Endothelial cell of umbilical vein (primary cell): ENCODE measurements at places on chromosomes 13 and 19. TPM values are rescaled to one million over a fixed set of nuclear protein-coding genes. Genes with fewer than 3 reads are reported as not detected.

DNA sequence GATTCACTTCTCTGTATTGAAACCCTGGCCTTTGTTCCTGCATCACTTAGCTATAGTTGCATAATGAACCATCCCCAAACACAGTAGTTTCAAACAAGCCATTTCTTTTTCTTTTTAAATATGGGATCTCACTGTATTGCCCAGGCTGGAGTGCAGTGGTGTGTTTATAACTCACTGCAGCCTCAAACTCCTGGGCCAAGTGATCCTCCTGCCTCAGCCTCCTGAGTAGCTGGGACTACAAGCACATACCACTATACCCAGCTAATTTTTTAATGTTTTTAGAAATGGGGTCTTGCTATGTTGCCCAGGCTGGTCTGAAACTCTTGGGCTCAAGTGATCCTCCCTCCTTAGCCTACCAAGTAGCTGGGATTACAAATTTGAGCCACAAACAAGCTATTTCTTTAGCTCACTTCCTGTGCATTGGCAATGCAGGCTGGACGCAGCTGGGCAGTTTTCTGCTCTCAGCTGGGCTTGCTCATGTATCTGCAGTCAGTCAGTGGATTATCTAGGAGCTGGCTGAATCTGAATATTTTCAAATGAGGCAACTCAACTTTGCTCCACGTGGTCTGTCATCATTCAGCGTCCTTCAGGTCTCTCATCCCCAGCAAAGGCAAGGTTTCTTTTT lies 49.5 kb upstream of the SIN3B start:
- H3K36me3 ChIP-seq = no peaks in the 10 kb centered on the region
- DNase-seq = no peak
- no peaks in the 10 kb centered on the region for H3K4me1 ChIP-seq

- H3K36me3 ChIP-seq = no peaks in the 10 kb centered on the region
- H3K27ac ChIP-seq = peak overlapping the region; percentile 79
- peak; percentile 15 for DNase-seq
These were observed 22.9 kb downstream of the MBNL2 start for GRCh38 chr13:97245011-97245410.

DNA sequence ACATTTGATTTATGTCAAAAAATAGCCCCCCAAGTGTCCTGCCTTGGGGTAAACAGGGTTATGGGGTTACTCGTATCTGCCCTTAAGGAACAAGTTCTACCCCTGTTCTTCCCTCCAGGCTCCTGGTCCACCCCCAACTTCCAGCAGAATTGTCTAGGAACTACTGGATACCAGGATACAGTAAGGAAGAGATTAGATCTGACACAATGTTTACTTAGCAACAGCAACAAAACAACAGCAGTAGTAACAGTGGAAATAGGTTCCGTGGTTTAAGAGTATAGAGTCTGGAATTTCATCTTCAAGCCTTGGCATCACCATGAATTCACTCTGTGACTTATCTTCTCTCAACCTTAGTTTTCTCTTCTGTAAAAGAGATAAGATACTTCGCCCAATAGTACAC lies 1.7 kb upstream of the FAM98C start:
- H3K27ac ChIP-seq = no peak overlapping the region
- H3K36me3 ChIP-seq = no peaks in the 10 kb centered on the region
- DNase-seq = peak; percentile 45
- peaks cover 2% of the 10 kb centered on the region for H3K4me1 ChIP-seq

DNA sequence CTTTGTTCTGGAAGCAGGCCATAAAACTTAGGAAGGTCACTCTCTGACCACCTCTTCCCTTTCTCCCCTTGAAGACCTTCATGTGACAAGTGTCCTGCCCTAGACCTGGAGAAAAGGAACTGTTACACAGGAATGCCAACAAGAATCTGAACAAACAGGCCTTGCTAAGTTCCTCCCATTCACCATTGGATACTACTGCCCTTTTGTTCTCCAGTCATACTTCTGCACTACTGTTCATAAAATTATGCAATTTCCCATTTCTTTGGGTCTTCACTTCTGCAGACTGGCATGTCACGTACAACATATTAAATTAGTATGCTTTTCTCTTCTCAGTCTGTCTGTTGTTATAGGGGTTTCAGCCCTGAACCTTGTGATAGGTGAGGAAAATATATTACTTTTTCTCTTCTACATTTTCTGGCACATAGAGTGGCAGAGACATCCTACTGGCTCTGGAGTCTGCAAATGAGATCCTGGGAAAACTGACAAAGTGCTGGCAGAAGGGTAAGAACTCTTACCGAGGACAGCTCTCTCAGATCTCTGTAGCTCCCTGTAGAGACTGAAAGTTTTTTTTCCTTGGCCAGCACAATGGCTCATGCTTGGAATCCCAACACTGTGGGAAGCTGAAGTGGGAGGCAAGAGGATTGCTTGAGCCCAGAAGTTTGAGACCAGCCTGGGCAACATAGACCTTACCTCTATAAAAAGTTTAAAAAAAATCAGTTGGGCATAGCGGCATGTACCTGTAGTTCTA lies 87.6 kb upstream of the SPRY2 start:
- H3K36me3 ChIP-seq = no peaks in the 10 kb centered on the region
- no peaks in the 10 kb centered on the region for H3K27me3 ChIP-seq

DNA sequence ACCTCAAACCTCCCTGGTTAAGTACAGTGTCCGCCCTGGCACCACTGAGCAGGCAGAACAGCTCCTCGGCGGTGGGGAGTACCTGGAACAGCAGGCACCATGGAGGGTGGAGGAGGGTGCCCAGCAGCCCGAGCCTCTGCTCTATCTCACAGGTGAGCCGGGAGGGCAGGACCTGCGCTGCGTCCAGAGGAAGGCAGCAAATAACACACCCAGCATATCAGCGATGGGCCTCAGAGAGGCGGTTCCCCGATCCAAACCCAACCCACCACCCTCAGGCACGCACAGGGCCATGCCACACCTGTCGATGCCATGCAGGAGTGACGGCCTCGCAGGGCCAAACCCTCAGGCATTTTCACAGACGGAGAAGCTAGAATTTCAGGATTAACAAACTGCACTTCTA lies 11.8 kb downstream of the PEPD start:
- H3K4me1 ChIP-seq = peaks cover 10% of the 10 kb centered on the region
- no peaks in the 10 kb centered on the region for H3K27me3 ChIP-seq
- peaks cover 2% of the 10 kb centered on the region for H3K36me3 ChIP-seq
- H3K27ac ChIP-seq = no peak overlapping the region
- H3K4me3 ChIP-seq = no peak overlapping the region
- no peak for DNase-seq

- peak; percentile 34 for DNase-seq
- H3K27ac ChIP-seq = no peak overlapping the region
- no peaks in the 10 kb centered on the region for H3K36me3 ChIP-seq
- H3K27me3 ChIP-seq = peaks cover 35% of the 10 kb centered on the region
These were observed 5.7 kb downstream of the COMP start for GRCh38 chr19:18785179-18786124.

GRCh38 chr19:18109733-18110608 lies 12.4 kb downstream of the MAST3 start:
- DNase-seq = no peak
- H3K36me3 ChIP-seq = no peaks in the 10 kb centered on the region
- H3K27me3 ChIP-seq = peaks cover 7% of the 10 kb centered on the region

GRCh38 chr19:29329460-29330134 lies 116.6 kb upstream of the UQCRFS1 start:
- no peaks in the 10 kb centered on the region for H3K4me1 ChIP-seq
- no peaks in the 10 kb centered on the region for H3K27me3 ChIP-seq
- no peak overlapping the region for H3K4me3 ChIP-seq
- no peak overlapping the region for H3K27ac ChIP-seq
- H3K36me3 ChIP-seq = no peaks in the 10 kb centered on the region
- no peak for DNase-seq

GRCh38 chr19:15265850-15266248 lies 33.6 kb upstream of the EPHX3 start:
- H3K27me3 ChIP-seq = no peaks in the 10 kb centered on the region
- H3K27ac ChIP-seq = peak overlapping the region; percentile 12
- peaks cover 38% of the 10 kb centered on the region for H3K36me3 ChIP-seq
- peaks cover 11% of the 10 kb centered on the region for H3K4me1 ChIP-seq
- peak; percentile 97 for DNase-seq

DNA sequence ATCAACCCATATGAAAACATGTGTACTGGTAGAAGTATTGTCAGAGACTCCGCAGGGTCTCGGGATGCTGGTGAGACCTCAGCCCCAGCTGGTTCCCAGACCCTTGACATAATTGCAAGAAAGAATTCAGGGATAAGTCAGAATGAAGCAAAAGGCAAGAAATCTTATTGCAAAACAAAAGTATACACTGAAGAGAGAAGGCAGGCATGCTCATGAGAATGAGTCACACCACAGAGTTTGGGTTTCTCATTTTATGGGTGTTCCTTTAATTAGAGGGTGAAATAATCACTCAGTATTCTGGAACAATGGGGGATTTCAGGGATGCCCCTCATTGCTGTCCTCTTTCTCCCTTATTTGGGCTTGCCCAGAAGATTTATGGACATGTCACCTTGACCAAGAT lies 1423.8 kb upstream of the MIR17HG start:
- no peaks in the 10 kb centered on the region for H3K27me3 ChIP-seq
- DNase-seq = no peak
- no peak overlapping the region for H3K4me3 ChIP-seq
- H3K27ac ChIP-seq = no peak overlapping the region

GRCh38 chr19:15721268-15721667 lies 6.6 kb upstream of the OR10H2 start:
- DNase-seq = no peak
- H3K36me3 ChIP-seq = no peaks in the 10 kb centered on the region
- H3K4me3 ChIP-seq = no peak overlapping the region
- H3K4me1 ChIP-seq = no peaks in the 10 kb centered on the region
- no peaks in the 10 kb centered on the region for H3K27me3 ChIP-seq
- H3K27ac ChIP-seq = no peak overlapping the region

Gene SOX1
- not detected in 2 replicates for total RNA-seq

DNA sequence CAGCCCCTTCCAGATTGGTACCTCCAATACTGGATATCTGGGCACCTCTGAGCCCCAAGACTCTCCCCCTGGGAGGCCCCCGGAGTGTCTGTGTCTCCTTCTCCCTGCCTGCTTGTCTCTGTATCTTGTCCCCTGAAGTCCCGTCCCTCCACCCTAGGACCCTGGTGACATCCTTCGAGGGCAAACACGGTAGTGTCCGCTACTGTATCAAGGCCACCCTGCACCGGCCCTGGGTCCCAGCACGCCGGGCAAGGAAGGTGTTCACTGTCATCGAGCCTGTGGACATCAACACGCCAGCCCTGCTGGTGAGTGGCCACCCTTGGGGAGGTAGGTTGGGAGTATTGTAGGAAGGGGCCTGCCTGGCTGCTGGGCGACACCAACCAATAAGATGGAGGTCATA lies 844 bp downstream of the ARRDC2 start:
- no peak overlapping the region for H3K4me3 ChIP-seq
- no peak for DNase-seq
- H3K36me3 ChIP-seq = no peaks in the 10 kb centered on the region
- H3K27me3 ChIP-seq = no peaks in the 10 kb centered on the region
- no peak overlapping the region for H3K27ac ChIP-seq

DNA sequence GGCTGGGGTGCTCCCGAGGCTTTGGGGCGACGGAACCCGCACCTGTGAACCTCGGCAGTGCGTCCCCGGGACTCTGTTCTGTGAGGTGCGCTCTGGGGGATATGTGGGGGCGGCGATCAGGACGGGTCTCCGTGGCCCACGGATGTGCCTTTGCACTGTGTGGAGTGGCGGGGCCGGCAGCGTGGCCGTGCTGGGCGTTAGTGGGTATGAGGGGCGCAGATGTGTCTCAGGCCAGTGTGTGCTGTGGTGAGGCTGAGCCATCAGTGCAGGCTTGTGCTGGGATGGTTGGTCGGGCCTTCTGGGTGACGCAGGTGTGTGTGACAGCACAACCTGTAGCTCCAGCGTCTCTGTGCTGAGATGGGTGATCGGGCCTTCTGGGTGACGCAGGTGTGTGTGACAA lies 16.9 kb downstream of the ZNF331 start:
- no peaks in the 10 kb centered on the region for H3K27me3 ChIP-seq
- peak overlapping the region; percentile 12 for H3K27ac ChIP-seq
- no peaks in the 10 kb centered on the region for H3K4me1 ChIP-seq
- H3K36me3 ChIP-seq = no peaks in the 10 kb centered on the region
- H3K4me3 ChIP-seq = peak overlapping the region; percentile 57

DNA sequence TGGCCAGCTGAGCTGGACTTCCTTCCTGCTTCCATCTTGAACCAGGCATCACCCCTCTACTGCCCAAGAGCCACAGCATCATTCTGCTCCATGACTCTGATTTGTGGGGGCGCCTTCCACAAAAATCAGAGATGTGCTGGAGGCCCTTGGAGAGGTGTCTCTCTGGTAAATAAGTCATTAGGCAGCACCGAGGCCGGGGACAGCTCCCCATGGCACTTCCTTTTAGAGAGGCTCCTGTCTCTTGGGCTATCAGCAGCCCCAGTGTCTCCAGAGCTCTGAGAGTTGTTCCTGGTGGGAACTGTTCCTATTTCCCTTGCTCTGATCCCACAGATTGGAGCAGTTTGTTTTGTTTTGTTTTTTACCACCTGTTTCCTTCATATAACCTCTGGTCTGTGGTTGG lies 19.9 kb downstream of the NWD1 start:
- H3K27ac ChIP-seq = no peak overlapping the region
- peaks cover under 1% of the 10 kb centered on the region for H3K4me1 ChIP-seq
- H3K4me3 ChIP-seq = no peak overlapping the region

GRCh38 chr19:5154129-5154798 lies 185.4 kb downstream of the KDM4B start:
- H3K27ac ChIP-seq = no peak overlapping the region
- DNase-seq = no peak
- H3K27me3 ChIP-seq = no peaks in the 10 kb centered on the region
- H3K4me3 ChIP-seq = no peak overlapping the region
- no peaks in the 10 kb centered on the region for H3K4me1 ChIP-seq

Gene CYP4F22
- total RNA-seq = not detected in 2 replicates

Gene HIPK4
- total RNA-seq = not detected in 2 replicates

DNA sequence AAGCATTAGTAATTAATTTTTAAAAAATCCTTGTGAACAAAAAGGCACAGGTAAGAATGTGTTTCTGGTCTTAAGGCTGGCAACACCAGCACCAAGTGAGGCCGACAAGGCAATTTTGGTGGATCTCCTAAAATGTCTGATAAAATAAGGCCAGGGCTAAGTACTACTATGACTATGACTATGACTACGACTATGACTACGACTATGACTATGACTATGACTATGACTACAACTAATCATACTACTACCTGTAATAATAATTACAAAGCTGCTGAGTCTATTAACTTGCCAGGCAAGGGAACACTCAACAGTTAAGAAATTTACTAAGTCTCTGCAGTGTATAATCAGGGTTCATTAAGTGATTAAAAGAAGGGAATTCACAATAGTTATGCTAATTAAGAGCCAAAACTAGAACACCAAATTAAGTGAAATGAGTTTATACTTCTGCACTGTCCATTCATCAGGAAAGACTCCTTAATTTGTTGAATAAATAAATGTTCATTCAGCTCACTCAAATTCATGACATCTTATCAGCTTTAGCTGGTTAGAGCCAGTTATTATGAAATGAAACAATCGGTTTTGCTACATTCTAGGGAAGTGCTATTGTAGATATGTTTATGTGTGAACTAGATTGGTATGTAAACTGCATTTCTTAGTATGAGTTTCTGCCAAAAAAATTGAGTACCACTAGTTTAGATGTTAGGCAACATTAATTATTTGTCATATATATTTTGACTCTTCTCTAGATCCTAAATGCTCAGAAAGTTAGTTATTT lies 1626.2 kb upstream of the PCDH20 start:
- no peaks in the 10 kb centered on the region for H3K36me3 ChIP-seq
- no peaks in the 10 kb centered on the region for H3K27me3 ChIP-seq
- no peak overlapping the region for H3K4me3 ChIP-seq
- H3K27ac ChIP-seq = no peak overlapping the region
